ENCODE measurements at places on chromosomes 2 and 18.

GRCh38 chr2:223585666-223586065 is 16.5 kb downstream of the SCG2 start:
- DNase-seq: no peak

DNA sequence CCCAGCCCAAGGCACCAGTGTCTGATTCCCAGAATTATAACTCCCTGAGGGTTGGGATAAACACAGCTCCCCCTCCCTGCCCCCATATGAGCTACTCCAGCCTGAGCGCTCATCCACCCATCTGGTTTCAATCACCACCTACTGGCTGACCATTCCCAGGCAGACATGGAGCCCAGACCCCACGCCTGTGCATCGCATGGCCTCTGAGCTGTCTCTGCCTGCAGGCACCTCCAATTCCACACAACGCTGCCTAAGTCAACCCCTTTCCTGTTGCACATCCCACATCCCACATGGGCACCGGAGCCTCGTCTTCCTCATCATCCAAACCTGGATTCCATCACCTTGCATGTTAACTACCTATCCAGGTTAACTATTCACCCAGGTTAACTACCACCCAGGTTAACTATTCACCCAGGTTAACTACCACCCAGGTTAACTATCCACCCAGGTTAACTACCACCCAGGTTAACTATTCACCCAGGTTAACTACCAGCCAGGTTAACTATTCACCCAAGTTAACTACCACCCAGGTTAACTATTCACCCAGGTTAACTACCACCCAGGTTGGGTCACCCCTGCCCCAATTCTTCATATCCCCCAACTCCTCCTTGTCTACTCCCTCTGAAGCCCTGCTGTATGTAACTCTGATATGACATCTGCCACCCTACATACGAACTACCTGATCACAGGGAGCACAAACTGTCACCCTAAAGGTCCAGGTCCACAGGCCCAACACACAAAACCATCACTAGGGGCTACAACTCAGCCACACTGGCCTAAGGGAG is 47.8 kb downstream of the TEX51 start:
- DNase-seq: no peak

DNA sequence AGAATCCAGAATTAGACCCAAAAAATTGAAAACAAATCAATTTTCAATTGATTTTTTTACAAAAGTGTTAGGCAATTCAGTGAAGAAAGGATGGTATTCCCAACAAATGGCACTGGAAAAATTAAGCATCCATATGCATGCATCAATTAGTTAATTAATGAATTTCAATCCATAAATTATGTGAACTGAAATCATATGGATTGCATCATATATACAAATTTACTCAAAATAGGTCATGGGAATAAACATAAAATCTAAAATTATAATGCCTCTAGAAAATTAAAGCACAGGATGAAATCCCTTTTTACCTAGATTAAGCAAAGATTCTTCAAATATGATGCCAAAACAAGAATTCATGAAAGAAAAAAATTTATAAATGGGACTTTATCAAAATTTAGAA is 213.9 kb upstream of the KLHL29 start:
- no peak for DNase-seq

DNA sequence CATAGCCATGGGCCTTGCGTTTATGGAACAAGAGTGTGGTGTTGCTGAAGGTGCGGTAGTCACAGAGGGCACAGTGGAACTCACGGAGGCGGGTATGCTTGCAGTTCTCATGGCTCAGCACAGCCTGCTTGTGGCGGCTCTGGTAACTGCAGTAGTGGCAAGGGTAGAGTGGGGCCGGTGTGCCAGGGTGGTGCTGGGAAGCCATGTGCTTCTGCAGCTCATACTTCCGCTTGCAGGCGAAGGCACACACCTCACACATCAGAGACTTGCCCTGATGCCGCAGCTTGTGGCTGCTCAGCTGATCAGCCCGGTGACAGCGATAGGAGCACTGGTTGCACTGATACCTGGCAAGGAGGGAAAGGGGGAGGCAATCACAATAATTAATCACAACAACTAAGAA is 14.7 kb downstream of the ZNF142 start:
- DNase-seq: no peak

DNA sequence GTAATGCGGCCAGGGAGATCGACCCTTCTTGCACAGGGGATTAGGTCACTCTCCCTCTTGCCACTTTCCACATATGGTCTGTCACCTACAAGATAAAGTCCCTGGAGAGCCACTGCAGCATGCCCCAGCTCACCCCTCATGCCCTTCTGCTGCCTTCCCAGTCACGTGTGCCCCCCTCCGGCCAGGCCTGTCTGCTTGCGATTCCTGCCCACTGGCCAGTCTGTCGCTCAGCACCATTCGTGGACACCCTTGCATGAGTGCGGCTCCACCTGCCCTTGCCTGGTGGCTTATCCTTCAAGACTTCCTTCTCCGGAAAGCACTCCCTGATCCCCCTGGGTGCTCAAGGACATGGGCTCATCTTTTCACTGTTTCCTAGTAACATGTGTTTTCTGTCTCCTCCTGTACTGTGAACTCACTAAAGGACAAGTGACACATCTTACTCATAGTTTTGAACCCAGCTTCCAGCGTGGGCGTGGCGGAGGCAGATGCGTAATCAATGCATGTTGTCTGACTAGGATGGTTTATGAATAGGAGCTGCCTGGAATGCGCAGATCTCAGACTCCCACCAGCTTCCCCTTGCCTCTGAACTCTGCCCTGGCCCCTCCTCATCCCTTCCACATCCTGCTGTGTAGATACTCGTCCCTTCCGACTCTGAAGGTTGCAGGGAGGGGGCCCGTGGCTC is 7.8 kb upstream of the NT5DC4 start:
- DNase-seq: no peak

- DNase-seq: no peak
Measured at GRCh38 chr18:21809725-21810124, 69.1 kb downstream of the MIB1 start.

DNA sequence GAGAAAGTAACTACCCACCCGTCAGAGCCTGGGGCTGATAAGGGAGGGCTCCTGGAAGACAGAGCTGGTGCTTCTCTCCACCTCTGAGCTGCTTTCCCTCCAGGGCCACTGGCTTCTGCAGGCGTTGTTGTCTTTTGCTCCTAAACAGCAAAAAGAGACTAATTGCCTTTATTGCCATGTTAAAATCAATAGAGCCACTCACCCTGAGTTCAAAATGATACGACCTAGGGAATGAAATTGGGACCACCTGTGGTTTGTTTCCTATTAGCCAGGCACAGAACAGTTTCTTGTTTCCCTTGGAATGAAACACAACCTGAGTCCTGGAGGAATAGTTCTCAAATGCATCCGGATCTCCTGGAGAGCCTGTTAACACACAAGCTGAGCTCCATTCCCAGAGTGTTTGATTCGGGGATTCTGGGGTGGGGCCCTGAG is 45.8 kb downstream of the TCF7L1 start:
- DNase-seq: no peak

All from CD4-positive, alpha-beta T cell treated with Interleukin-4 for 1 hour (primary cell).